ENCODE measurements at places on chromosomes 3 and 15.

DNA sequence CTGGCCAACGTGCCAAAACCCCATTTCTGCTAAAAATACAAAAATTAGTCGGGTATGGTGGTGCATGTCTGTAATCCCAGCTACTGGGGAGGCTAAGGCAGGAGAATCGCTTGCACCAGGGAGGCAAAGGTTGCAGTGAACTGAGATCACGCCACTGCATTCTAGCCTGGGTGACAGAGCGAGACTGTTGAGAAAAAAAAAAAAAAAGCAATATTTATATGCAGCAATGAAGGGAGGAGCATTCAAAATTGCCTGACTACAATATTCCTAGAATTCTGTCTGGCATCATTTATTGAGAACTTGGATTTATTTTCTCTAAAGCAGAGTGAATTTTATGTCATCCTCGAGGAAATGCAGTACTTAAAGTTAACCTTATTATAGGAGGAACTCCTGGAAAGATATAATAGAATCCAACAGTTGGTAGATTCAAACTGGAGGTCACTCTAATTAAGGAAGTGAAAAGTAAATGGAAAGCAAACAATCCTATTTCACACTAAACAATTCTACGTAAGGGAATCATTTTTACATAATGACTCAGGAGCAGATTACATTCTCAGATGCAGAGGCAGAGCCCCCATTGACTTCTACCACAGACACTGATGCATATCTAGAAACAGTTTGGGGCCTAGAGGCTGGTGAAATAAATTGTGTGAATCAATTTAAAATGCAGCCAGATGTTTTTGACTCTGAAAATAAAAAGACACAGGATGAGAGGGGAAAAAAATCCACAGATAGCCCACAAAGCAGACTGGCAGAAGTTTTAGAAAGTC, 82.1 kb upstream of the FHIT start:
- DNase-seq: no peak

- no peak for DNase-seq
These were observed 22.2 kb downstream of the UACA start for GRCh38 chr15:70741107-70741531.

DNA sequence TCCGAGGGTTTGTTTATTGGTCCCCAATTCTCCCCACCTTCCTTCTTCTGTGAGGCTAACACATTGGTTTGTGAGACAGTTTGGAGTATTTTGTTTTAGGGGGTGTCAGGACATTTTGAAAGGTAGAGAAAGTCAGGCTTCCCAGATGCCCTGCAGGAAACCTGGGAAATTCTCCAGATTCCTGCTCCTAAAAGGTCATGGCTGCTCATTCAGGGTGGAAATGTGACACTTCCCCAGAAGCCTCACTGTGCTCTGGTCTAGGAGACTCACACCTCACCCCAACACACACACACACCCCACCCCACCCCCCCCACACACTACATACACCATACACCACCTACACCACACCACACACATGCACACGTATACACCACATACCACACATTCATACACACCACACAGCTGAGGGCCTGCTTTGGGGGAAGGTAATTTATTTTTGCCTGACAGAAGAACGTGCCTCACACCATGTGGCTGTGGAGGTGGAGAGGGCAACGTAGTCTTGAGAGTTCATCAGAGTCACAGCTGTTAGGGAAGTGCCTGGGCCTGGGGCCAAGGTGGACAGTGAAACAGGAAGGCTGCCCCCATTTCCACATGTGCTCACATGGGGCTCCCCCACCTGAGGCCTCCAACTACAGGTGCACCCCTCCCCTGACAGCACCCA, 40.4 kb upstream of the LIMD1 start:
- no peak for DNase-seq

DNA sequence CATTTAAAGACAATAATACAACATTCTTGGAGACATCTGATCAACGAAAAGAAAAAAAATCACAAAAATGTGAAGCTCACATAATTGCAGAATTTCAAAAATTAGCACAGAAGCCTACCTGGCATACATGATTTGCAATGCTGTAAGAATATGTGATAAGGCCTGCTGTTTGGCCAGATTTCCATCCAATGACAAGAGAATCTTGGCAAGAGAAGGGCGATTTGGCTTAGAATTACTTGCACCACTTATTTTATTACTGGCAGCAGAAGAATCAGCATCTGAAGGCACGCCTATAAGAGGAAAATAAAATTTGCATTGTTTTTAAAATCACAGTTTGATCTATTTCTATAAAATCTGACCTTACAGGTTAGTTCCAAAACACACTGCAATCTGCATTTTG, 70.3 kb upstream of the OCA2 start:
- no peak for DNase-seq

- DNase-seq: no peak
These were observed 39.3 kb downstream of the PLD1 start for GRCh38 chr3:171770689-171771620.

DNA sequence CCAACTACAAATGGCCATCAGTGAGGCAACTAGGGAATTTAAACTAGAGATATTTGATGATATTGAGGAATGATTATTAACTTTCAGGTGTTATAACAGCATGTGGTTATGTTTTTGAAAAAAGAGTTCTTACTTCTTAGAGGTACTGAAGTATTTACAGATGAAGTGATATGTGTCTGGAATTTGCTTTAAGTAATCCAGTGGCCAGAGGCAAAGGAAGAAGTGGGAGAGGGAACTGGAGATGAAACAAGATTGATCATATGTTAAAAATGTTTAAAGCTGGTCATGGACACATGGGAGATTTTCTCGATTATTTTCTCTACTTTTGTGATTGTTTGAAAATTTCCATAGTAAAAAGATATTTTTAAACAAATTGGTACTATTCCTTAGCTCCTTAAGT, 53.3 kb upstream of the SLCO2A1 start:
- DNase-seq: no peak
